ENCODE measurements at places on chromosomes 13 and 19.

DNA sequence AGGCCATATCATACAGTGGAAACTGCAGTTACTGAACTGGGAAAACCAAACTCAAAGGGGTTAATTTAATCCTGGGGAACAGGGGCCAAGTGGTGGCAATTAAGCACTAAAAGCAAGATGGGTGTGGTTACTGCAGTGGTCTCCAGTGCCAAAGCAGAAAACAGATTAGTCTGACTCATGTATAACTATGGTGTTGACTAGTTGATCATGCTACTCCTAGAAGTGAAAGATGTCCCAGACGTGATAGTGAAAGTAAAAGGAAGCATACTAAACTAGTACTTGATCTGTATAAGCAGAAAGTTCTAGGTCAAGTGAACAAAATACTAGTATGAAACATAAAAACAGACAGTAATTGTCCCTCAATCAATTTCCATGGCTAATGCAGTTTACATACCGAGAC lies 360.0 kb upstream of the SLITRK5 start:
- no peak for DNase-seq

GRCh38 chr13:87208636-87209035 lies 462.5 kb upstream of the SLITRK5 start:
- no peak for DNase-seq

GRCh38 chr19:46975011-46975924 lies 44.4 kb upstream of the NPAS1 start:
- DNase-seq = no peak

GRCh38 chr13:24080134-24080533 lies 80.4 kb upstream of the SPATA13 start:
- no peak for DNase-seq

DNA sequence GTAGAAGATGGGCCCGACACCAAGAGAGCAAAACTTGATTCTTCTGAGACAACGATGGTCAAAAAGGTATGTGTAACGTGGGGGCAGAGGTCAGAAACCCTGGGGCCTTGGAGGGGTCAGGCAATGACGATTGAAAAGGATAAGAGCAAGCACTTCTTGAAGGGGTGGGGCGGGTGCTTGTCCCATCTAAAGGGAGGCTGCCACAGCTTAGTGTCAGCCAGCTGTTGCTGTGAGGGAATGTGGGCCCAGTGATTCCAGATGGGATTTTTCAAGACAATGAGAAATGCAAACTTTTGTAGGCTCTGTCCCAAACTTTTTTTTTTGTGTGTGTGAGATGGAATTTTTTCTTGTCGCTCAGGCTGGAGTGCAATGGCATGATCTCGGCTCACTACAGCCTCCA lies 24.5 kb downstream of the SAE1 start:
- no peak for DNase-seq

DNA sequence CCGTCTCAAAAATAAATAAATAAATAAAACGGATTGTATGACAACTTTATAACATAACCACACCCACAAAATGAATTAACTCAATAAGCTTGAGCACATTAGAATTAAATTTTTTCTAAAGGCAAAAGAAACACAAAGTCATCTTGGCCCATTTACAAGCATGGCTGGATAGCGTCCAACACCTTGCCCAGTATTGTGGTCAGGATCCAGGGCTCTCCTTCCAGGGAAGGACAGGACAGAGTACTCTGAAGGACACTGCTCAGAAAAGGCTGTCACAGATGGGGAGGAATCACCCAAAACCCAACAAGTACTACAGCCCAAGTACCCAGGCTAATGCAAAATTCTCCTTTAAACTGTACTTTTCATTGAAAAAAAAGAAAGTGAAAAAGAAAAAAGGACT lies 27.1 kb downstream of the SUGP2 start:
- DNase-seq = no peak
